ENCODE measurements at places on chromosomes 2 and 18.

DNA sequence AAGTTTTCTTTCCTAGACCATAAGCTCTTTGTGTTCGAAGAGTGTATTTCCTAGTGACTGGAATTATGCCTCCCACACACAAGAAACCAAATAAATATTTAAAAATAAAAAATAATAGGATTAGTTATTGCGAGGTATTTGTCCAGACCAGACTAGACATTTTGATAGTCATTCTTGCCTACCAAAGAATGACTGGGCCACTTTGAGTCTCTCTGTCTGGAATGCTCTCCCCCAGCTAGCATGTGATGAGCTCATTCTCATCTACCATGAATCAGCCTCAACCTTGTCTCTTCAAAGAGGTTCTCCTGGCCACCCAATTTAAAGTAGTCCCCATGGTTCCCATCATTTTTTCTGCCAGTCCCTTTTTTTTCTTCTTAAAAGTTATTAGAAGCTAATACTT is 13.9 kb upstream of the DSC1 start:
- DNase-seq: no peak

DNA sequence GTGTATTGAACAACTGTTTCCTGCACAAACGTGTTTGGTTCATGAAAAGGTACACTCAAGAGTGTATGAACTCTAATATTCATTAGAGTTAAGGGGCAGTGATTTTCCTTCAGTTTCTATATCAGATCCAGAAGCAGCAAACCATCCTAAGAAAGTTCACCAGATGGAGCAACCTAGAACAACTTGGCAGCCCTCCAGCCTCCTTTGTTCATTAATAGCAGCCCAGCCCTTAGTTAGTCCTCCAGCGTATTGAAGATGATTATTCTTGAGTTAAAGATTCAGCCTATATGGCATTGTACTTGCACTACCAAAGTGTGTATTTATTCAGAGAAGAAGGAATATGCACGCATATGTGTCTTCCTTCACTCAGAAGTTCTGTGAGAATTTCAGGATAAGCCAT is 365.5 kb downstream of the SETBP1 start:
- no peak for DNase-seq

DNA sequence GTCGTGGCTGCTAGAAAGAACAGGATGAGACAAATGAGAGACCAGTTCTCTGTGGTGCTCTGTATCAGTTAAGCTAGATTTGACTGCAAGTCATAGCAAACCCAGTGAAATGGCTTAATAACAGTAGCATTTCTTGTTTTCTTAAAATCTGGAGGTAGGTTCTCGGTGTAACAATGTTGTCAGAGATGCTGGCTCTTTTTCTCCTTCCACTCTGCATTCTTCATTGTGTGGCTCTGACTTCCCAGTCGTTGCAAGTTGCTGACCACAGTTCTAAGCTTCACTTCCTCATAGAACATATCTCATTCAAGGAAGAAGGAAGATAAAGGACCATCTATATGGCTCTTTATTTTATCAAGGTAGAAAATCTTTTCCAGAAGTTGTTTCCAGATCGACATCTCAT is 7.9 kb upstream of the CKAP2L start:
- no peak for DNase-seq

- DNase-seq: no peak
Observed at GRCh38 chr18:25233528-25234321, 118.2 kb downstream of the ZNF521 start.

- peak; percentile 58 for DNase-seq
Observed at GRCh38 chr2:7094231-7094741, 177.1 kb downstream of the RNF144A start.

DNA sequence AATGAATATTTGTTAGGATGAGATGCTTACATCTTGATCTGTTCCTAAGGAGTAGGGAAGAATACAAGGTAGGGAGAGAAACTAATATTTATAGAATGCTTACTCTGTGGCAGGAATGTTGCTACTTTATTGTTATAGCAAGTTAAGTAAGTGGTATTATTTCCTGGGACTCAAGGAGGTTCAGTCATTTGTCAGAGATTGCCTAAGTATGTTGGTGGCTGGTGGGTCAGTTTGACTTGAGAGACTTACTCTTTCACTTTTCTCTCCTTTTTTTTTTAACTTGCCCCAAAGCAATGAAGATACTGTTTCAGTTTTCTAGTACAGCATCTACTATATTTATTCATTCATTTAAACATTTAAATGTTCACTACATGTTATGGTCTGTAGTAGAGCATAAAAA is 209.2 kb upstream of the STON1 start:
- no peak for DNase-seq

- no peak for DNase-seq
Observed at GRCh38 chr18:77090546-77091174, 41.9 kb downstream of the MBP start.

GRCh38 chr2:174780856-174781255 is 16.6 kb upstream of the CHRNA1 start:
- no peak for DNase-seq

DNA sequence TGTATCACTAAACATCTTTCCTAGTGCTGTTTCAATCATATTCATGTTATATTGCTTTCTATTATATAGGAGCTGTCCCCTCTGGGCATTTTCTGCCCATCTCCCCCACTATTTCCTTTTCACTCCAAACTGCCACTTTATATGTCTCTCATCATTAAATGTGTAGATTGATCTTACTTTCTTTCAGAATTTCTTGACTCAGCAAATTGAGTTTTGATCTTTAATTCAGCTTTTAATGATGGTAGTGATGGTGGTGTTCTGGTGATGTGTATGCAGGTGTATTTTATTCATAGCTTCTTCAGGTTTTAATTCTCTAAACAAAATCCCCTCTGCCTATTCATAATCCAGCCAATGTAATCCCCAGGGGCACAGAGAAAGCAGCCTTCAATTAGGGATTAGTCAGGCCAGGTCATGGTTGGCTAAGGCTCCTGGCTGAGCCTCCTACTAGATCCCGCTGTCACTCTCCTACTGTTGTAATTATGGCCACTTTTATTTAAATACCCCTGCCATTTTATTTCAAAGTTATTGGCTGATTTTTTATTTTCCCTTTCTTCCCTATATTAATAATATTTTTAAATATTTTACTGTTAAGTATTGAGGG is 325.4 kb downstream of the SPAG16 start:
- DNase-seq: no peak

DNA sequence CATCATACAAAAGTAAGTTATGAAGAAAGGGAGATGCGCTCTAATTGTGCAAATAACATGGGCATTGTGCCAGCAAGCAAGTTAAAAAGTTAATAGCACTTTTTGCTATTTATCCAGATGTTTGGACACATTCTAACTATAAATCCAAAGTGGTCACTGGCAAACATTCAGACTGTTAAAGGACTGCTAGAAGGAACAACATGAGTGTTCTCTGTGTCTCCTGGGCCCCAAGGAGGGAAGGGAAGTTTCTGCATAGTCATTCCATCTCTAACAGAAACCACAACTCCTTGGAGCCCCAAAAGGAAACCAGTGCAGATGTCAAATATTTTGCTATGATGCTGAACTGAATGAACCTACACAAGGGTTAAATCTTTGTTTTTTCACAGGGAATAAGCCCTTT is 213.3 kb upstream of the HNRNPA3 start:
- DNase-seq: no peak

DNA sequence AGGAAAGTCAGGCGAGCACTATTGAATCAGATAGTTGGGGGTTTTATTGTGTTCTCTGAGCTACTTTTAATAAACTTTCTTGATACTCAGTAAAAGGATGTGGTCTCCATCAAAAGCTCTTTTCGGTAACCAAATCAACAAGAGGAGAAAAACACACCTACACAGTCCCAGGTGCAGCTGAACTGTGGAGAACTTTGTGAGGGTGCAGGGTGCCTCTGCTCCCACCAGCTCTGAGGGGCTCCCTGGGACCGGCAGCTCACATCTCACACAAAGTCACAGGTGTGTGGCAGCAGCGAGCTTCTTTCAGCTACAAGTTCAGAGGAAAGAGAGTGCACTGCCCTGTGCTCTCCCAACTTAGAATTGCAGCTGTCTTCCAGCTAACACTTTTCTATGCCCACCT is 650.4 kb downstream of the RNF144A start:
- no peak for DNase-seq

- peak; percentile 56 for DNase-seq
Observed at GRCh38 chr2:8693157-8693821, 11.4 kb downstream of the ID2 start.

DNA sequence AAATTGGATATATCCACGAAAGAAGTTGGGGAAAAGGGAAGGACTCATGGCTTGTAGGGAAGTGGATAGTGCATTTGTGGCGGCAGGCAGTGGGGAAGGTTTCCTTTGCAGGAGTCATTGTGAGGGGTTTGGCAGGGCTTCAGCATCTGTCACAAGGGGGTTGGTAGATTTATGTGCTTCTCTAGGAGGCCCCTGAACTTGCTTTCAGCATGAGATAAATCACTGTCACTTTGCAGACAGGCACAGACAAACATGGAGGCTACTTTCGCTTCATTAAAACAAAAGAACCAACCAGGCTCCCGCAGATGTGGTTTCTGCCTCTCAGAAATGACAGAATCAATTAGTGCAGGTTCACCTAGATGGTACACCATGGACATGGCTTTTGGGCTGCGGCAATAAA is 340.7 kb downstream of the TGIF1 start:
- DNase-seq: no peak

DNA sequence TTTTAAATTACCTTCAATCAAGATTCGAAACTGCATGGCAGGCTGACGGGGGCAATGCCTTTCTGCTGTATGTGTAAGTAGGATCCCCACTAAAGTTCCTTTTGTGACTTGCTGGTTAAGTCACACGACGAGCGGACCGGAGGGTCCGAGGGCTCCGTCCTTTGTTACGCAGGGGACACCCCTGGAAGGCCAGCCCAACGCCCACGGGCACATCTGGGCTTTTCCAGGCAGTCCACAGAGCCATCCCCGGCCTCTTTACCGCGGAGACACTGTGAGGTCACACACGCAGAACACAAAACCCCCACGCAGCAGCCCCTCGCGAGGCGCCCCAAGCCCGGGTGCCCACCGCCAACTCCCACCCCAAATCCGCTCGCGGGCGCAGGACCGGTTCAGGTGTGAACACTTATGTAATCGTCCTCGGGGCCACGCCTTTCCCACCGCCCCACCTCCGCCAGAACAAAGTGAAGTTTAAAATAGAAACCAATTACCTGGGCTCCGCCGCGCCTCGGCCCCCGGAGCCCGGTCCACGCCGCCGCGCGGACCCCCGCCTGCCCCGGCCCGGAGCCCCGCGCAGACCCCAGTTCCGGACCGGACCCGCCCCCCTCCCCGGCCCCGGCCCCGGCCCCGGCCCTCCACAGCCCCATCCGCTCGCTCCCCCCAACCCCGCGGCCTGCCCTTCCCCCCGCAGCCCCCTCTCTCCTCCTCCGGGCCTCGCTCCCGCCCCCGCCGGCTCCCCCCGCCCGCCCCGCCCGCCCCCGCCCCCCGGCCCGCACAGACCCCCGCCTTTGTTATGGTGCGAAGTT is 4.2 kb downstream of the ZNF516 start:
- DNase-seq: no peak

GRCh38 chr2:121532894-121533293 is 2.2 kb downstream of the RNU4ATAC start:
- no peak for DNase-seq

DNA sequence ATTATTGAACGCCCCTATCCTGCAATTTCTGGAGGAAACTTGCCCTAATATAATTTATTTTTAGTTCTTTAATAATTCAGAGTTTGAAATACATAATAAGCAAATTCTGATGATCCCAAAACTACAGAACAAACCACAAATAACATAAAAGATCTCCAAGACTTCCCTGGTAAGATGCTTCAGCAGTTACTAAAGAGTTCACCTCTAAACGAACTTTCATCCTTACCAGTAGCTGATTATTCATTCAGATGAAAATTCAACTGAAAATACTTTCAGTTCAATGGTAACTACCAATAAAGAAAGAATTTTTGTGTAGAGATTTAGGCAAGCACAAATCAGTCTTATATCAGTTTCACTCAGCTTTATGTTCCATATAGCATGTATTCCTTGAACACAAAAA is 130.1 kb upstream of the MAPRE2 start:
- DNase-seq: no peak

- DNase-seq: no peak
Observed at GRCh38 chr18:27312153-27312552, 127.0 kb upstream of the CHST9 start.

GRCh38 chr2:96842600-96842999 is 1.2 kb downstream of the ANKRD23 start:
- no peak for DNase-seq

- no peak for DNase-seq
Observed at GRCh38 chr2:71923143-71923525, 224.5 kb downstream of the CYP26B1 start.

- no peak for DNase-seq
Observed at GRCh38 chr18:59308938-59309260, 9.6 kb downstream of the CPLX4 start.

DNA sequence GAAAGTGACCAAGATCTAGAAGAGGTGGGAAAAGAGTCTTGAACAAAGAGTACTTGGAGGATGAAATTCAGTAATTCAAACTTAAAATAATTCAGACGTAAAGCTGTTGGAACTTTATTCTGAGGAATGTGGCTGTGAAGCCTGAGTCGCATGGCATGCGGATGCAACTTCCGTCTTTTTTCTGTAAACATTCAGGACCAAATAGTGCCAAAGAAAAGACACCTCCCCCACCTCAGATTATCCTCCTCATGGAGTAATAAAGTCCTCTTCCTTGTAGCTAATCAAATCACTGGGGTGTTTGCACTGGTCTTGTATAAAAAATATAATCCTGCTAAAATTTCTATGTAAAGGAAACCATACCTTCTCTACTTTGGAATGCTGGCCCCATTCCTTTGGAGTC is 790.4 kb downstream of the TSN start:
- DNase-seq: no peak

GRCh38 chr2:97788986-97789644 is 75.7 kb downstream of the ZAP70 start:
- DNase-seq: no peak

GRCh38 chr2:109377976-109378375 is 235.8 kb downstream of the SEPTIN10 start:
- no peak for DNase-seq

GRCh38 chr2:64179582-64180321 is 35.5 kb upstream of the PELI1 start:
- DNase-seq: no peak

DNA sequence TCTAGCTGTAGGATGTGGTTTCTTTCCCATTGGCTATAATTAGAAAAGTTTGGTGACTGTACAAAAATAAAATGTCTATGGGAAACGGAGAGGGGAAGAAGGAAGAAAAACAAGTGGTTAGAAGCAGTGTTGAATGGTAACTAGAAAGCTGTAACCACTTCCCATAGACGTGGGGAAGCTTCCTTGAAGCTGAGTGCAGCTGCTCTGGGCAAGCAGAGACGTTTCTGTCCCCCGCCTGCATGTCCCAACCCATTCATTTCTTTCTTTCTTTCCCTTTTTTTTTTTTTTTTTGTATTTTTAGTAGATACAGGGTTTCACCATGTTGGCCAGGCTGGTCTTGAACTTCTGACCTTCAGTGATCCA is 367.8 kb upstream of the HS6ST1 start:
- no peak for DNase-seq

DNA sequence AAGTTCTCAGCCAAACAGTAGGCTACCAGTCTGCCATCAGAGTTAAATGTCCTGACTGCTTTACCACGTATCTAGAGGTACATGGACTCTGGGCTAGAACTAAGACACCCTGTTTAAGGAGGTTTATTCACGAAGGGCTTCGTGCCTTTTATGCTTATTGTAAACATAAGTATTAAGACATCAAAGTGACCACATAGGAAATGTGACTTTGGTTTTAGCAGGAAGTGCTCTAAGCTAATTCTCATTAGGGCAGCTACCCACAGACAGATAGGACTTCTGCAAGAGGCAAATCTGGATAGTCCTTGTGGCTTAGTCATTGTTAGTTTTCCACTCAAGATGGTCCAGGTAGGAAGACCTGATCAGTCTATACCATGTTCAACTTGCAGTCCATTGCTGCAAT is 233.3 kb upstream of the MGAT5 start:
- no peak for DNase-seq

Data from renal cortex interstitium (tissue), 15 donors.